ENCODE measurements at places on chromosomes 3 and 15.

GRCh38 chr3:62184559-62184958, 188.8 kb downstream of the FEZF2 start:
- DNase-seq = no peak
- H3K4me1 ChIP-seq = peaks cover 33% of the 10 kb centered on the region
- H3K27ac ChIP-seq = peak overlapping the region; percentile 24
- no peak overlapping the region for H3K4me3 ChIP-seq

DNA sequence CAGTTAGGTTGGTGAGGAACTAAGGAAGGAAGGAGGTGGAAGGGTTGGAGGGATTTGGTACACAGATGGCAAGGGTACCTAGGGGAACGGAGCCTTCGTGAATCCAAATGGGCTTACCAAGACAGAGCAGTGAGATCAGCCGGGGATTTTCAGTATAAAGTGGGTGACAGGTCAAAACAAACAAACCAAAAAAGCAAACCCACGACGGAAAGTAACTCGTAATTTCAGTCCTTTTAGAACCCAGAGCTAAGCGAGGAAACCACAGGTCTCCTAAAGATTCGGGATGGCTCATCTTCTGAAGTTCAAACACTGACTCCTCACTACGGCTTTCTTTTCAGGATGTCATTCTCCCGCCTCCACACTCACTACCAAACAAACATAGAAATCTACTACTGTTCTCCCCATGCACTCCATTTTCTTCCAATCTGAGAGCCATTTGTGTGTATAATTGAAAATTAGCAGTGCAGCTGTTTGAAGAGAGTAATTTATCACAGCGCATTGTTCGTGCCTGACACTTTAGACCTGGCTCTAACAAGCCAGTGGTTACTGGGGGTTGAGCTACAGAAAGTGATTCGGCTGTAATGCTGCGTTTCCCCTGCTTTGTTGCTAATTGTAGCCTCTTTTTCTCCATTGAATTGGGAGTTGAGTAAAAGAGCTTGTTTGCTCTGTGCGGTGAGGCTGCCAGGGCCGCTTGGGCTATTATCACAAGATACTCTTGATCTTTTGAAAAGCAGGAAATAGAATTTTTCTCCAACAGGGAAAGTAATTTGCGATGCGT, 64.7 kb upstream of the CCDC39 start:
- H3K4me3 ChIP-seq = no peak overlapping the region
- H3K36me3 ChIP-seq = no peaks in the 10 kb centered on the region
- no peaks in the 10 kb centered on the region for H3K4me1 ChIP-seq
- H3K27me3 ChIP-seq = no peaks in the 10 kb centered on the region
- H3K27ac ChIP-seq = no peak overlapping the region
- no peak for DNase-seq

DNA sequence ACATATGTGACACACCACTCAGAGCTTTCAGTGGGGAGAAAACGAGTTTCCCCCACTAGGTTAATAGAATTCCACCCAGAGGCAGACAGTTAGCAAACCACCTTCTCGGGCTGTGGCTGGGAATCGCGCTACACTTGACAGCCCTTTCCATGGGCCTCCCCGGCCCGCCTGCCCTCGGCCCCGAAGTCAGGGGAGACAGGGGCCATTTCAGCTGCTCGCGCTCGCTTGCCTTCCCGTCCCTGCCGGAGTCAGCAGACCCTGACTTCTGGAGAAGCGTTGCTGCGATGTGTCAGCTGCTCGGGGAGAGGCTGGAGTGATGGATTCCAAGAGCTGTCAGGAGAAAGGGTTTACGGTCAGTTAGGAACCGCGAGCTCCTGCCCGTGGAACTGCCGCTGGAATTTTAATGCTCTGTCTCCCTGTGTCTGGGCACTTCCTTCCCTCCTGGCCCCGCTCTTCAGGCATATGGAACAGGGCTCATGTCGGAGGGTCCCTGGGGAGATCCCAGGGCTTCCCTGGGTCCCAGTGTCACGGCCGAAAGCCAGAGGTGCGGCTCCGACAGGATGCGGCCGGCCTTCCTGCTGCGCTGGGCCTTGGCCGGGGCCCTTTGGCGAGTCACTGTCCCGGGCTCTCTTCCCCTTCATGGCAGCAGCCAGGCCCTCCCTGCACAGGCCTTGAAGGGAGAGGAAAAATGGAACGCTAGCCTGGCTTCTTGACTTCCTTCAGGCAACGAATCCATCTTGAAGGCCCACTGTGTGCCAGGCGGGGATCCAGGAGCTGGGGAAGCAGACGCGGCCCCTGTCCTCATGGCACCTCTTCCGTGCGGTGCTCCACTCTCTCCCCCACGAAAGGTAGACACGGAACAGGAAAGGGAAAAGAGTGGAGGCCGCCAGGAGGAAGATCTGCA, 38.4 kb upstream of the VPS8 start:
- H3K4me1 ChIP-seq = no peaks in the 10 kb centered on the region
- H3K27me3 ChIP-seq = no peaks in the 10 kb centered on the region
- H3K4me3 ChIP-seq = no peak overlapping the region
- H3K27ac ChIP-seq = no peak overlapping the region
- no peaks in the 10 kb centered on the region for H3K36me3 ChIP-seq
- DNase-seq = no peak

- no peak for DNase-seq
- H3K27me3 ChIP-seq = no peaks in the 10 kb centered on the region
- no peak overlapping the region for H3K4me3 ChIP-seq
- no peaks in the 10 kb centered on the region for H3K36me3 ChIP-seq
- H3K27ac ChIP-seq = no peak overlapping the region
Measured at GRCh38 chr3:179318876-179319275, 4.0 kb upstream of the ZNF639 start.

DNA sequence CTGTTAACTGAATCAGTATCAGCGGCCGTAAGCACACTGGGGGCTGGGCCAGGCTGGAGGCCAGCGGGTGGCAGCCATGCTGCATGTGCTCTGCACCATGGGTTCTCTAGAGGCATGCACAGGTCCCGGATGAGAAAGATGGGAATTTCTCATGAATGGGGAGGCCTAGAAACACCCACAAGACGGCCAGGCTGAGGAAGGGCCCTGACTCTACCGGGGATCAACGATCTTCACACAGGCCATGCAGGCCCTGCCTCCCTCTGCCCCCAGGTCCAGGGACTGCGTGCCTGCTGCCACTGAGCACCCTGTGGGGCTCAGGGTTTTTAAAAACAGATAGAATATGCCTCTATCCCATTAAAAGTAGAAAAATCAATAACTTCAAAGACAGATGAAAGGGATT, 32.7 kb downstream of the SLC41A3 start:
- no peaks in the 10 kb centered on the region for H3K4me1 ChIP-seq
- peaks cover 4% of the 10 kb centered on the region for H3K36me3 ChIP-seq
- H3K27ac ChIP-seq = no peak overlapping the region
- no peak for DNase-seq

GRCh38 chr3:40417845-40418543, 31.0 kb downstream of the ENTPD3 start:
- no peaks in the 10 kb centered on the region for H3K4me1 ChIP-seq
- no peak for DNase-seq
- H3K4me3 ChIP-seq = no peak overlapping the region
- no peak overlapping the region for H3K27ac ChIP-seq

Measured in thoracic aorta (tissue), 2 donors.